ENCODE measurements at places on chromosomes 16 and 17. TPM values are rescaled to one million over a fixed set of nuclear protein-coding genes. Genes with fewer than 3 reads are reported as not detected.

DNA sequence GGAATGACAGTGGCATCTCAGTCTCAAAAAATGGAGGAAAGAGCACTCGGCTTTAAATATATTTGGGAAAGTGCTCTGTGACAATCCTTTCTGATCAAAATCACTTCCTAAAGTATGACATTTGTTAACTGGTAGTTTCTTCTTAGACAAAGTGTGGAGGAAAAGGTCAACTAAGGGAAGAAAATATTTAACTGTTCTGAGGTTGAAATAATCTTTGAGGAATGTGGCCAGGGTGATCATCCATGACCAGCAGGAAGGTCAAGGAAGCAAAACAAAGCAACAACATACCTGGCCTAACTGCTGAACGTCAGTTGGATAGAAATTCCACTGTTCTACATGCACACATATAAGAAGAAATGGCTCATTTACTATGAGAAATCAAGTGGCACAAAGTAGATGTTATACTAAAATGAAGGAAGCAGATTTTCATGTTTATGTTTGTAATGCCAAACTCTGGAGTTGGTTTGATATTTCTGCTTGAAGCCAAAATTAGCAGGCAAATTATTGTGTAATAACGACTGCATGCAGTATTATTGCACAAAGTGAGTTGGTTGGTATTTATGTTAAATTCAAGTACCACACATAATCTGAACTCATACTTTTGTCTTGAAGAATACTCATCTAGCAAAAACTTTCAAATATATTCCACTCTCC, 87.3 kb upstream of the CORO6 start:
- peak; percentile 67 for DNase-seq

GPR179 gene
- total RNA-seq: under 0.01 TPM

GRCh38 chr16:23025692-23026307, 123.5 kb downstream of the USP31 start:
- peak; percentile 11 for DNase-seq

RPL13 gene
- 2,350 TPM for total RNA-seq

RNF222 gene
- total RNA-seq: not detected

DNA sequence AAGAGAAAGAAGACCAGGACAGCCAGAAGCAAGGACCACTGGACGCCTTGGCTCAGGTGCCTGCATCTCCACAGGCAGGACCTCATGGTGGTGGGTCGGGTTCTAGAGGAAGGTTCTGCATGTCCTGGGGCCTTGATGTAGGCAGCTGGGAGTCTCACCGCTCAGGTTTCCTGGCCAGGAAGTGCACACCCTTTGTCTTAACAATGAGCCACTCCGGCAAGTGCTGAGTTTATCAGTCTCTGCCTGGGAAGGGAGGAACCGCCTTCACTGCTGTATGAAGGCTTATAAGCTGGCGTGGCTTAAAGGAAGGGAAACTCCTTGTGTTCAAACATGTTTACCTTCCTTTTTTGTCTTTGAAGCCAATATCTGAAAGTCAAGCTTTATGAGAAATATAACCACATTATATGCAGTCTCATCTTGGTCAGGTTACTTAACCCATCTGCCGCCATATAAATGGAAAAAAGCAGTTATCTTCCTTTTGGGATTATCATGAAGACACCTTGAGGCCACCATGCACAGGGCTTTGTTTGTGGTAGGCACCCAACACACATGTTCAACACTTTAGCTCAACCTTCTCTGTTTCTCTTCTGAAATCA, at the start of gene ST6GALNAC1:
TSS of gene ST6GALNAC1 (minus strand) at position 205 of the 596 bp plus-strand sequence. CDS start at position 86, 119 bp downstream.
- no peak for DNase-seq

GRCh38 chr17:63035695-63036094, 69.7 kb downstream of the TANC2 start:
- no peak for DNase-seq

DNA sequence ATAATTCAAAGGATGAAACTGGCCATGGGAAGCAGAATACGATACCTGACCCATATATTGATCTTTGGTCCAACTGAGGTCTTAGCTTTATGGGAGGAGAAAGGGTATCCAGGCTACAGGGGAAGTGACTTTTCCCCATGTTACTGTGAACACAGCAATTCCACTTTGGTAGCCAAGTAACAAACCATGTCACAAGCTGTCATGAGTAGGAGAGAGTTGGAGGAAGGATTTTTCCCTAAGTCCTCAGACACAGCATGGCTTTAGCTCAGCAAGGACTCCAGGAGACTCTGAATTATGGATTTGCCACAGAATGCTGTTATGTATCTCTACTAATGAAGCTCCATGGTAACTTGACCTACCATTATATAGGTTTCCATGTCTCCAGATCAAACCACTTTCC, 56.5 kb upstream of the GNAO1 start:
- no peak for DNase-seq

DNA sequence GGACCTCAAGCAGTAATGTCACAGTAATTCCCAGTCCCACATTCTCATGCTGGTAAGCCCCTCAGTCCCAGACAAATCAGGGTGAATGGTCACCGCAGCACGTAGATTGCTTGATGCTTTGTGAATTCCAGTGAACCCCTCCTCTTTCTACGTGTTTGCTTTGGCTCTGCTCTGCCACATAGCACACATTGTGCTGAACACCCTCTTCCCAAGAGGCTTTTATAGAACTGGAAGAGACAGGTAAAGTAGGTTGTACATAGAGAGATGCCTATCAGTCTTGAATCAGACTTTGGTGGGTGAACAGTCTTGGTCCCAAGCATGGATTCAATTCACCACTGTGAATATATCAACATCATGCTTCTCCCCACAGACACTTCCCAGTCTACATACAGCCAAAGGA, 579 bp upstream of the KRTAP9-6 start:
- DNase-seq: no peak

KRT23 gene
- total RNA-seq: under 0.01 TPM

GRCh38 chr17:7935859-7936258, 3.9 kb downstream of the CNTROB start:
- DNase-seq: no peak

GRCh38 chr17:76688165-76688622, 22.6 kb downstream of the MXRA7 start:
- DNase-seq: no peak

GRCh38 chr16:81842564-81843242, 63.6 kb downstream of the PLCG2 start:
- no peak for DNase-seq

- DNase-seq: no peak
Observed at GRCh38 chr17:78133179-78133951, 2.8 kb downstream of the TMC8 start.

DNA sequence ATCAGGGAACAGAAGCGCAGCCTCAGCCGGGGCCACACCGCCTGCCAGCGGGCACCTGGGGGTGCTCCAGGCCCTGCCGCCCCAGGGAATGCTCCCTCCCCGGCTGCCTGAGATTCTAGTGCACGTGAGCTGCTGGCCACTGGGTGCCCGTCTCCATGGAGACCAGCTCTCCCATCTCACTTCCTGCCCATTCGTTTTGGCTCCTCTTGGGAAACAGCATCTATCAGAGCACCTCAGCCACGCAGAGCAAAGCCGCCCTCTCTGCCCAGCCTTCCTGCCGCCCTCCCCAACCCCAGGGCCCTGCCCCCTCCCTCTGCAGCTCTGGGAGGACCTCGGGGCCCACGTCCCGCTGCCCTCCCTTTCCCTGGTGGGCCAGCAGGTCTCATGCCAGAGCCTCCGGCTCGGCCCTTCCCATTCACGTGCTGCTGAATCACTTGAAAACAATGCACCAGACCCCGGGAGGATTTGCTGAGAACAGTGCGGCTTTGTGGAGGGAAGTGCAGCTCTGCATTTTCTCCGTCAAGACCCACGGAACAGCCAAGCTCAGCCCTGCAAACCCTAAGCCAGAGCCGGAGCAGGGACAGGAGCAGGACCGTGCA, 19.4 kb downstream of the CEP295NL start:
- peak; percentile 98 for DNase-seq

DNA sequence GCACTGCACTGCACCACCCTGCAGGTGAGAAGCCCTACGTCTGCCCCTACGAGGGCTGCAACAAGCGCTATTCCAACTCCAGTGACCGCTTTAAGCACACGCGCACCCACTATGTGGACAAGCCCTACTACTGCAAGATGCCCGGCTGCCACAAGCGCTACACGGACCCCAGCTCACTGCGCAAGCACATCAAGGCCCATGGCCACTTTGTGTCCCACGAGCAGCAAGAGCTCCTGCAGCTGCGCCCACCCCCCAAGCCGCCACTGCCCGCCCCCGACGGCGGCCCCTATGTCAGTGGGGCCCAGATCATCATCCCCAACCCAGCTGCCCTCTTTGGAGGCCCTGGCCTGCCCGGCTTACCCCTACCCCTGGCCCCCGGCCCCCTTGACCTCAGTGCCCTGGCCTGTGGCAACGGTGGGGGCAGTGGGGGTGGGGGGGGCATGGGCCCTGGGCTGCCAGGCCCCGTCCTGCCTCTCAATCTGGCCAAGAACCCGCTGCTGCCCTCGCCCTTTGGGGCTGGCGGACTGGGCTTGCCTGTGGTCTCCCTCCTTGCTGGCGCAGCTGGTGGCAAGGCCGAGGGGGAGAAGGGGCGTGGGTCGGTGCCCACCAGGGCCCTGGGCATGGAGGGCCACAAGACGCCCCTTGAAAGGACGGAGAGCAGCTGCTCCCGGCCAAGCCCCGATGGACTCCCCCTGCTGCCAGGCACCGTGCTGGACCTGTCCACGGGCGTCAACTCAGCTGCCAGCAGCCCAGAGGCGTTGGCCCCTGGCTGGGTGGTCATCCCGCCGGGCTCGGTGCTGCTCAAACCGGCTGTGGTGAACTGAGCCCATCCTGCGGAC, 14.2 kb downstream of the PAM16 start:
- DNase-seq: no peak
